ENCODE measurements at places on chromosomes 1 and 21.

- no peak for DNase-seq
Observed at GRCh38 chr1:157201767-157202166, 63.6 kb upstream of the ETV3 start.

- DNase-seq: no peak
Observed at GRCh38 chr21:46082713-46082962, 15.3 kb upstream of the COL6A2 start.

- no peak for DNase-seq
Observed at GRCh38 chr1:66300280-66300971, 233.5 kb upstream of the SGIP1 start.

GRCh38 chr1:208280681-208281450 lies 36.7 kb upstream of the PLXNA2 start:
- DNase-seq: no peak

GRCh38 chr21:39935716-39936115 lies 68.5 kb downstream of the PCP4 start:
- DNase-seq: no peak

DNA sequence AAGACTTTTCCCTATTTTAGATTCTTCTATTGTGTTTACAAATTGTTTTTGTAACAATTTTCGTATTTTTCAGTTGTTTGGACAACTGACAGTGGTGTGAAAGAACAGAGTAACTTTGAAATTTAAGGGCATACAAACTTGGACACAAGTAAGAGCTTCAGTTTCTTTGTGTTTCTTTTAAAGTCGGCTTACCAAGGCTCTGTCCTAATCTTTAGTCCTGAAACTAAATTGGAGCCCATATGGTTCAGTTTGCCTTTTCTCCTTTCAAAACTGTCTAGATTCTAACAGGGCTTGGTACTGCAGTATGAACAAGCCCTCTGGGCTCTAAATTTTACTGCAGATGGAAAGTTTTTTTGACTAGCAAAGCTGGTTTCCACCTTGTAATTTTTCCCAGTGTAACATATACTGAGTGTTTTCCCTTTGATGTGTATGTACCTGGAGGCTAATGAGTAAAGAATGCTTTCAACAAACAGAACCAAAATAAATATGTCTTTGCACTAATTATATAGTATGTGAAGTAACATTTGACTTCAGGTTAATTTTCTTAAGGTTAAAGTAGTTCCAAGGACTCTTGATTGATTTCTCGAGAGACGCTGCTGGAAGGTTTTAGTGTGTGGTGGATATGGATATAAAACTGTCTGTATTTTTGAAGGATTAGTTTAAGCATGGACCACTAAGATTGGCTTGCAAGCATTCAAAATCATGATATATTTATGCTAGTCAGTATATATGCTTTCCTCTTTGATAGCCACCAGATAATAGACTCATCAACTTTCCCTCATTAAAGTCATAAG lies 4.1 kb downstream of the SNX27 start:
- DNase-seq: no peak

DNA sequence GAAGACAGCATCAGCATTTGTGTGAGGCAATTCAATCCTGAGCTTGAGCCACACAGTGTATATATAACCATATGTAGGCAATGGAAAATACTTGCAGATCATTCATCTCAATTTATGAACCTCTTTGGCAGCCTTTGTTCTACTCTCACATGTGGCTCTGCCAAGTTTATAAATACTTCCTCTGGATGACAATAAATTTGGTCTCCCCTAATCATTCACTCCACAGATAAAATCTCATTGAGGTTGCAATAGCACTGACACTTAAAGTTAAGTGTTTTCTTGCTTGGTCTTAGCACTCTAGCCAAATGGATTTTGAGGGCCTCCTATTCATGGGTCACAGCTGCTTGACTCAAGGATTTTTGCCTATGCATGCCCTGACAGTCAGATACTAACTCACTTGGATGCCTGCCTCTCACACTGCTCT lies 136.6 kb upstream of the VANGL1 start:
- no peak for DNase-seq

DNA sequence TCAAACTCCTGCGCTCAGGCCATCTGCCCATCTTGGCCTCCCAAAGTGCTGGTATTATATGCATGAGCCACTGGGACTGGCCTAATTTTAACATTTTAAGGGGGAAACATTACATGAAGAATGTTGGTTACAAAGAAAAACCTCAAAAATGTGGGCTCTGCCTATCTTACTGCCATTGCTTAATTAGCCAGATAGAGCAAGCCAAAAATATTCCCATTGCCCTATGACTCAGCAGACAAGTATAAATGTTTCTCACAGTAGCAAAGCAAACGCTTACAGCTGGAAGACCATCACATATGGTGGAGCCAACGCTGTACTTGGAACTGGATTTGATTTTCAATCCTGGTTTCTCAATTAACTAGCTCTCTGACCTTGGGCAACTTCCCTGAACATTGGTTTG lies 502.0 kb downstream of the SMYD3 start:
- DNase-seq: no peak

DNA sequence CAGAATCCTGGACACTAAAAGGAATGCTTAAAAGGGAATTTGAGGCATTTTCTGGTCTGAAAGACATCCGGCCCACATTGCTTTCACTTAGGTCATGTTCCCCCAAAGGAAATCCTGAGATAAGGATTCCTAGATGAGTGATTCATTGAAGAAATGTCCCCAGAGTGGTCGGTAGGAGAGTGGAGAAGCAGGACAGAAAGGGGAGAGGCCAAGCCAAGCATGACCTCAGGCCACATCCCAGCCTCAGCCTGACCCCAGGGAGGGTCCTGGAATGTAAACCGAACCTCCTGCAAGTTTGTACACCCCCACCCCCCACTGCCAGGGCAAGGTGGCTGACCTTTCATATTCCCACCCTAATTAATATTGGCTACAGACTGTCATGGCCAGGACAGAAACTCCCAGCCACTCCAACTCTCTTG lies 16.6 kb downstream of the HIVEP3 start:
- DNase-seq: no peak

GRCh38 chr1:178500091-178500770 lies 3.5 kb upstream of the CLEC20A start:
- DNase-seq: no peak

- DNase-seq: no peak
Observed at GRCh38 chr1:39167632-39168209, 36.8 kb upstream of the MACF1 start.

DNA sequence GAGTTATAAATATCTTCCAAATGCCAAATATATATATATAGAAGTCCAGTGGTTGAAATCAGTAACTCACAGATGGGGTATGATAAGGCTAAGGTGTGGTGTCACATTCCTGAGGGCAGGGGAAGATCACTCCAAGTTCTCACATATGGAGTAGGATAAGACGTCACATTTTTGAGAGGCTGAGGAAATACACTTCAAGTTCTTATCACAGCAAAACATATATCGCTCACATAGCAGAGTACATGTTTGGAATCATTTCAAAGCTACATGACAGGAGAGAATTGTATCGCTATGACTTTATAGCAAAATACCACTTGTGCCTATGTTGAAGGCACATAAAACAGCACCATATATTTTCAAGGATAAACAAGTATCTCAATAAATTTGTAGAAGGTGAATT lies 55.1 kb downstream of the RBM11 start:
- DNase-seq: no peak

GRCh38 chr1:87318056-87318650 lies 10.5 kb upstream of the LMO4 start:
- DNase-seq: no peak

GRCh38 chr21:44855572-44855971 lies 17.9 kb downstream of the PTTG1IP start:
- DNase-seq: no peak

GRCh38 chr1:212825798-212826452 lies 21.5 kb downstream of the SPATA45 start:
- no peak for DNase-seq

GRCh38 chr1:109864047-109864822 lies 46.4 kb upstream of the CSF1 start:
- no peak for DNase-seq

DNA sequence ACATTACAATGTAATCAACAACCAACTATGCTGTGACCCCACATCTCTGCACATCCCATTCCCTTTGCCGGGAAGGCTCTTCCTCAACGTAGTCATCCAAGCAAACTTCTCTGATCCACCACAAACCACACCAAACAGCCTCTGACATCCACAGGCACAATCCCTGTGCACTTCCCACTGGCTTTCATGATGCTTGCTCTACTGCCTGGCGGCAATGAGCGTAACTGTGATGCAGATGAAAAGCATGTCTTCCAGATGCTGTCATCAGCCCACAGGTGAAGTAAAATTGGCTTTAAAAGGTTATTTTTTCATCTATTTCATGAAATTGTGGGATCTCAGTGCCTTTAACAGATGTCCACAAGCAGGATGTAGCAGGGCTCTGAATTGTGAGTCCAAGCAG lies 635.2 kb downstream of the SMYD3 start:
- DNase-seq: no peak

GRCh38 chr1:198024782-198025181 lies 107.6 kb downstream of the LHX9 start:
- no peak for DNase-seq

DNA sequence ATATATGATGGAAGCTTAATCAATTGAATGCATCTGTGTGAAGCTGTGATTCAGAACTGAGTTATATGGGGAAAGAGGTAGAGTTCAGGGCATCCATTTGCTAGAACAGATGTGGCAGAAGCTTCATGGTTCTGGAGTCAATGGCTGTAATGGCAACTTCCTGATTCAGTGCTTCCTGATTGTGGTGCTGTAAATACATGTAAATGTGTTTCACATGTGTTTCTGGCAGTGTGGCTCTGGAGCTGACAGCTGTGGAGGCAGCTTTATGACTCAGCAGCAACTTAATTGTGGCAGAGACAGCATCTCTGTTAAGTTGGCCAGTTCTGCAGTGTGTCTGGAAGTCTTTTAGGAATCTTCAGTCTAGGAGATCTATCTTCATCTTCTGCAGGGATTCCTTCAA lies 226.6 kb upstream of the ZRANB2 start:
- no peak for DNase-seq

GRCh38 chr1:153577624-153578051 lies 12.0 kb upstream of the S100A2 start:
- no peak for DNase-seq

DNA sequence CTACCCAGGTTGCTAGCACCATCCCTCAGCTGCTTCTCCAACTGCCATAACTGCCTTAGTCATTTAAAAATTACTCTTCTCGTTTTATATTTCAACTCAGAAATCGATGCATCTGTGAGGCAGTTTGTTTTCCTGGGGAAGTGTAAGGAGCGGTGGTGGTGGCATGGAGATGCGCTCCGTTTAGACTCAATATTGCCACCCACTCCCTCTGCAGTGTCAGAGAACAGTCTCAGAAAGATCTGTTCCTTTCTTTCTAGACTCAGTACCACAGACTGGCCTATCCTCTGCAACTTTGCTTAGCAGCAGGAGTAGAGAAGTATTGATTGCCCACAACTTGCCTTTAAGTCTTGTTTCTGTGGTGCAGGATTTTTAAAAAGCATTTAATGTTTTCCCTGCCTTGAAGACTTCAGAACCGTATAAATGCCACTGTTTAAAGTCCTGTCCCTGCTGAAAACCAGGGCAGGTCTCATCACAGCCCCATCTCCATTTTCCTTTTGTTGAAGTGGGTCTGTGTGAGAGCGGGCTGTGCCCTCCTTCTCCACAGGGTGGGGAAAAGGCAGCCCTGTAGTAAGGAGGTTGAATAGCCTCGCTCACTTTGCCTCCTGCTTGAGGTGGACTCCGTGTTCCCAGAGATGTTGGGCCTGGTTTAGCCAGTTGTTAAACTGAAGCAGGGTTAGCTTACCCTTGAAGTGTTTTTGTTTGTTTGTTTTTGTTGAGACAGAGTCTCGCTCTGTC lies 105.2 kb downstream of the NFIA start:
- no peak for DNase-seq

- no peak for DNase-seq
Observed at GRCh38 chr21:27157097-27157496, 190.2 kb upstream of the ADAMTS5 start.

DNA sequence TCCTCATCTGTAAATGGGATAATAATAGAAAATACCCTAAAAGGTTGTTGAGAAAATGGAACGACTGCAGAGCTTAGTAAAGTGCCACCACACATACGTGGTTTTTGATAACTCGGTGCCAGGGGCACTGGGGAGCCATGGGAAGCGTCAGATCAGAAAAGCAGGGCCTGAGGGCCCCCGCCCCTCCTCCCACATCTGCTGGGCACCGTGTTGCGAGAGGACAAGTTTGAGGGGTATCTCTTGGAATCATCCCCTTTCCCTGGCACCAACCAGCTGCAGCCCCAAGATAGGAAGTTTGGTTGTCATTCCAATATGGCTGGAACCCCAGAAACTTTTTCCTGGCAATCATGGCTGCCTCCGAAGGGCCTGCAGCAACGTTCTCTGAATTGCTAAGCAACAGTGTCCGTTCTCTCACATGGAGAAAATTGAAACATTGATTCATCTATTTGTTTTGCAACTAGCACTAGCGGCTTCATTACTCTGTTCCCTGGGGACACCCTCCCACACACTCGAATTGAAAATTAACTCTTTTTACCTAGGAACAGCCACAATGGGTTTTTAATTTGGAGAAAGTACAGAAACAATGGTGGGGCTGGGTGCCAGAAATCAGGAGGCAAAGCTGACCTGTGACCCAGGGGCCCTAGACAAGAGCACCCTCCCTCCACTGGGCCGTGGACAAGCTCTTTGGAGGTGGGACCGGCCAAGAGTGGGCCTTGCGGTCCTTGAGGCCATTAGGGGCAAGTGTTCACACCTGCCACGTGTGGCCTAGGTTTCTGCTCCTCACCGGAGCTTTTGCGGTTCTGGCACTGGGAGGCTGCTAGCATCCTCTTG lies 190.0 kb upstream of the VAMP3 start:
- no peak for DNase-seq

DNA sequence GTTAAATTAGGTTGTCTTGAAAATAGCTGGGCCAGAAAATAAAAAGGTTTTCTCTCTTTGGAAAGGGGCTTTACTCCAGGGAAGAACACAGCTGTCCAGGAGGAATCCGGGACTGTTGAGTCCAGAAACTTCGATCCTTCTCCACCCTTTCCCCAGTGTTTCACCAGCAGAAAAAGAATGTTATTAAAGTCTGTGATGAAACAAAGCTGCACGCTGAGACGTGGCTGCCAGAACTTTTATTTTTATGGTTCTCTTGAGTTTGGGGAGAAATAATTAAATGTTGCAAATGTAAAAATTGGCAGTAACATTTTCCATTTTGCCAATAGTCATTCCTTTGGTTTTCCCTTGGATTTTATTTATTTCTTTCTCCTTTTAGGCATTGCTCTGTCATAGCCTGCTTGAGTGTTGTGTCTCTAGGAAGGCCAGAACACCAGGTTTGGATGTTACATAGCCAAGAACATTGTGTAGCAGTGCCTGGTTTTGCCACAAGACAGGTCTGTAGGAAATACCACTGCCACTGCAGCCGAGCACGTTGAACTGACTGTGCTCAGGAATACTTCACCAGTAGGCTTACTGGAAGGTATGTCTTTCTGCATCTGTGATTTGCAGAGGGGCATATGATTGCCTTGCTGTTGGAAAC lies 87.4 kb downstream of the ROR1 start:
- DNase-seq: no peak

DNA sequence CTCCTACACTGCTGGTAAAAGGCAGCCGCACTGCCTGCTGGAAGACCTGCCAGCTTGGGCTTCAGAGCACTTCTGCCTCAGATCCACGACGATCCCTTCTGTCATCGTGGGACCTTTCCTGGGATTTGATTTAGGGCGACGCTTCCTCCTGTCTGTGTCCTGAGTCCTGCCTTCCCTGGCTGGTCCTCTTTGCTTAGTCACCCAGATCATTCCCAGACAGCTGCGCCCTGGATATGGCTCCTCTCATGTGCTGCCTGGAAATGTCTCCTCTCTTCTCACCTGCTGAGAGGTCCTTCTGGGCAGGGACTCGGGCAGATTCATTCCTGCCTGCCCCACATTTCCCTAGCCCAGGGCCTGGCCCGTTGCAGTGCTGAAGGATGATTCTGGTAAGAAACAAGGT lies 72.4 kb upstream of the POU3F1 start:
- DNase-seq: no peak
